Sciatic nerve (tissue), 2 donors: ENCODE measurements at places on chromosomes 2 and 18. TPM values are rescaled to one million over a fixed set of nuclear protein-coding genes. Genes with fewer than 3 reads are reported as not detected.
A peak's percentile ranks its signal among the peaks of the same experiment; 100 is the strongest.

DNA sequence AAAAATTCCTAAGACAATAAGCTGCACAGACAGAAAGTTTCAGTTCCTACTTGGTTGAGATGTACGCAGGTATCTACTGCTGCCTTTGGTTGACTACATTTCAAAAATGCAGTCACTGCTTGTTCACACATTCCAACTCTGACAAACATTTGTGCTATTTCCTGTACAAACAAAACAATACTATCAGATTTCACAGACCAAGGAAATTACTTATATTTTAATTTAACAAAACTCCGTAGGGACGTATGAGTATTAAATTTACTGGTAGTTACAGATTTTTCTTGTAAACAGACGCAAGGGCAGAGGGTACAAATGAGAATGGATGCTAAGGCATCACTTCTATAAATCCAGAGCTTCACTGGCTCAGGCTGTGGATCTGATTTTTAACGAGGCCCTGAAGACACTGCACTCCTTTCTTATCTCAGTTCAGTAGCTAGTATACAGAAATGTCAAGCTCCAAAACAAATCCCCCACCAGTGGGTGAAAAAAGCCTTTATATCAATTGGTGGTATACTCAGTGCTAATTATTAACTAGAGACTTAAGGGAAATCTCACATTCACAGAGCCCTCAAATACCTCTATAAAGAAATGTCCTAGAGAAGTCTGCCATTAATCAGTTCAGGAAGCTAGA, 31.7 kb upstream of the TTC32 start:
- no peak for DNase-seq

DNA sequence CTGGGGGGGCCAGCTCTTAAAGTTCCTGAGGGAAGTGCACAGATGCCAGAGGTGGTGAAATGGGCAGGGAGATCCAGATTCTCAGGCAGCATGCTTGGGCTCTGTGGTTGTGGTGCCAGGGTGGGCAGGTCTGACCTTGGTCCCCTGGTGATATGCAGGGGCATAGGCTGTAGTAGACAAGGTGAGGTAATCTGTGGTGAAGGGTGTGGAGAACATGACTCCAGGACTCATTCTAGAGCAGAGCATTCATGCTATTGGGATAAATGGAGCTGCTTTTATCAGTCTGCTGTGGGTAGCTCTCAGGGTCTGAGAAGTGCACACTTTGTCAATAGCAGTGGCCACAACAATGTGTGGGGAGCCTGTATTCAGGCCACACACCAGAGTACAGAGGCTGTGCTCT, 16.9 kb downstream of the ACVR1C start:
- no peak for DNase-seq

- DNase-seq: no peak
Observed at GRCh38 chr2:62215306-62216064, 19.6 kb downstream of the B3GNT2 start.

- DNase-seq: no peak
Observed at GRCh38 chr2:64516651-64517510, 7.2 kb upstream of the AFTPH start.

- peak; percentile 63 for DNase-seq
Observed at GRCh38 chr2:240250150-240250984, 109.9 kb upstream of the OTOS start.

DSC2 gene
- 7.4 TPM for total RNA-seq

DNA sequence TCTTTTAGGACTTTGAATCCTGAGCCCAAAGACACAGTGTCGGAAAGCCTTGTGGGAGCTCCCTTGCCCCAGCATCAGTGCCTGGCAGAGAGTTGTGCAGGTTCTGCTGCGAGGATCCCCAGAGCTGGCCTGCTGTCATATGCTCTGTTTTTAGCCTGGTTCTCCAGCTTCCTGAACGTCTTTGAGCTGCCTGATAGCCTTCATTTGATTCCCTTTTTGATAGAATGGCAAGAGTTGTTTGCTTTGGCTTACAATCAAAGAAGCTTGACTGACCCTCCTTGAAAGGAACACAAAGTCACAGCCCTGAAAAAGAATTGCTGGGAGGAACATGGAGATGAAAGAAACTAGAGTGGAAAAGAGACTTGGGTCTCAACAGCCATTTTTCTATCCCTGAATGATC, 95.4 kb downstream of the C1QL2 start:
- no peak for DNase-seq

GRCh38 chr2:41924709-41925408, 123.0 kb upstream of the PKDCC start:
- DNase-seq: no peak

- no peak for DNase-seq
Observed at GRCh38 chr2:220601674-220602073, 970.4 kb downstream of the EPHA4 start.

DNA sequence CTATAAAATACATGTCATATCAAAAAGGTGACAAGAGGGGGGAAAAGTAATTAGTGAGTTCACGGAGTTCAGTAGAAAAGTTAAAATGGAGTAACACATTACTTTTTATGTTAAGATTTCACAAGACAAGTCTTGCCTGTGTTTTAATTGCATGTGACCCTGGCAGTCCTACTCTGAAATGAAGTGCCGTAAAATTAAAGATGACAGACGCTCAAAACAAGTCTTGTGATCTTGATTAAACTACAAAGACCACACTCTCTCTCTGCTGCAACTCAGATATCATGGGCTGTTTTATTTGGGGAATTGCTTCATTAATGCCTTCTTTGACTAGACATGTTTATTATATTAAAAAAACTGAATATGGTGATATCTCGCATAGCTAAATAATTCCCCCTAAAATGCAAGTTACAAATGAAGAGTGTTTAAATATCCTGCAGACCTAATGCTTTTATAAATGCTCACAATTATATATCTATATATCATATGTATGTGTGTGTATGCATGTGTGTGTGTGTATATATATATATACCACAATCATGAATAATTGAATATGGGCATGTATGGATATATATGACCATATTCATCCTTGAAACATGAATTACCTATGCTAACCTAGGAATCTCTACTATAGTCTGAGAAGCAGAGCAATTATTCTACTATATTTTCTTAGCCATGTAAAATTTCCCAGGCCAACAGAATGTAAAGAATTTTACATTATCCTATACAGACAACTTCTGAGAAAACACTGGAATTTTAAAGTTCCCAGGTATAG, 647.5 kb downstream of the ARHGAP15 start:
- no peak for DNase-seq

DNA sequence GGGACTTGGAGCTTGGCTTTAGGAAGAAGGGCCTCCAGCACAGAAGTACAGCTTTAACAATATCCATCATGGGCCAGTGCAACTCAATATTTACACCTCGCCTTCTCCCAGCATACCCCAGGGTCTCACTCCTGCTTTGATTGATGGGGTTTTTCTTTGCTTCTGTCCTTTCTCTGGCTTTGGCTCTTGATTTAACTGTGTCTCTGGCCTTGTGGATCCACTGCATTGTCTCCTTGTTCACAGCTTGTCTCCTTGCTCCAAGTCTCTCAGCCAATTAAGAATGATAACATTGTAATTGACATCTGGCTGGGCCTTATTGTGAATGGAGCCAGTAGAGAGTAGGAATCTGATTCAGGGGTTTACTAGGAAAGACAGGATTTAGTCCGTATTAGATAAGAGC, 1019.5 kb downstream of the TMEM182 start:
- DNase-seq: no peak

MAB21L4 gene
- total RNA-seq: not detected

- no peak for DNase-seq
Observed at GRCh38 chr2:227312579-227312978, 12.5 kb upstream of the MFF start.

IL1B gene
- total RNA-seq: 23.6 TPM

IL36A gene
- not detected for total RNA-seq

UGT1A4 gene
- not detected for total RNA-seq

RASGRP3 gene
- 16.0 TPM for total RNA-seq

- DNase-seq: no peak
Observed at GRCh38 chr2:6968319-6969100, 51.3 kb downstream of the RNF144A start.

VAMP8 gene
- total RNA-seq: 31.1 TPM

- DNase-seq: peak; percentile 32
Observed at GRCh38 chr2:239822146-239822831, 202.9 kb downstream of the NDUFA10 start.

IL1F10 gene
- total RNA-seq: not detected

DNA sequence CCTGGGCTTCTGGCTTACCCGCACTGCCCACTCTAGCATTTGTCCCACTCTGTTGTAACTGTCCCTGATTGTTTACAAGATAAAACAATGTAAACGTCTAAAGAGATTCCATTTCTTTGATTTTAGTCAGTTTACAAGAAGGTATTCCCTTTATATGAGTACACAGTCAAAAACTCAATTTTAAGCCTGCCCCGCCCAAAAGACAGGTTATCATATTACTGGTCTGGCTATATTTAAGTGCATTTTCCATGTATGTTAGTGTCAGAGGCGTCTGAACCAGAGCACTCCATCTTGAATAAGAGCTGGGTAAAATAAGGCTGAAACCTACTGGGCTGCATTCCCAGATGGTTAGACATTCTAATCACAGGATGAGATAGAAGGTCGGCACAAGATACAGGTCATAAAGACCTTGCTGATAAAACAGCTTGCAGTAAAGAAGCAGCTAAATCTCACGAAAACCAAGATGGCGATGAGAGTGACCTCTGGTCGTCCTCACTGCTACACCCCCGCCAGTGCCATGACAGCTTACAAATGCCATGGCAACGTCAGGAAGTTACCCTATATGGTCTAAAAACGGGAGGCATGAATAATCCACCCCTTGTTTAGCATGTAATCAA, 15.0 kb downstream of the GPR45 start:
- no peak for DNase-seq

SEH1L gene
- total RNA-seq: 44.0 TPM

- DNase-seq: peak; percentile 51
Observed at GRCh38 chr2:232352511-232353091, 25.9 kb upstream of the ALPP start.

HJURP gene
- total RNA-seq: 0.71 TPM

- no peak for DNase-seq
Observed at GRCh38 chr2:237431837-237432236, 17.9 kb upstream of the COL6A3 start.

PROM2 gene
- 3.0 TPM for total RNA-seq

NAT8 gene
- not detected for total RNA-seq

- no peak for DNase-seq
Observed at GRCh38 chr2:99933894-99934650, 208.3 kb downstream of the AFF3 start.

DNA sequence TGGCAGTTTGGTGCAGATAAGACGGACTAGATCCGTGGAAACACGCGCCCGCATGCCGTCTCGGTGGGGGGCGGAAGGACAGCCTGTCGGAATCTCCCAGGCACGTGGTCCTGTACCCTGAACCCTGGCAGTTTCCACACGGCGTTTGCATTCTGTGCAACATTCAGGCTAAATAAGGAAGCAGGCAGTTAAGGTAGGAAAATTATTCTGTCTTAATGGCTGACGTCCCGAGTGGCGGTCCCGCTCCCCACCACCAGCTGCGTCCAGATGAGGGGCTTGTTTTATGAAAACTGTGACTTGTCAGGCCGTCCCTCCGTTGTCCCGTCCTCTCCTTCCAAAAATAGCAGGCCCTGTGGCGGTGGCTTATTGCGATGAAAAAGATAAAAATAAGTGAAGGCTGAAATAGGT, 120.2 kb downstream of the NFATC1 start:
- DNase-seq: peak; percentile 34

GRCh38 chr2:207469943-207470729, 59.6 kb upstream of the CREB1 start:
- DNase-seq: no peak

DNA sequence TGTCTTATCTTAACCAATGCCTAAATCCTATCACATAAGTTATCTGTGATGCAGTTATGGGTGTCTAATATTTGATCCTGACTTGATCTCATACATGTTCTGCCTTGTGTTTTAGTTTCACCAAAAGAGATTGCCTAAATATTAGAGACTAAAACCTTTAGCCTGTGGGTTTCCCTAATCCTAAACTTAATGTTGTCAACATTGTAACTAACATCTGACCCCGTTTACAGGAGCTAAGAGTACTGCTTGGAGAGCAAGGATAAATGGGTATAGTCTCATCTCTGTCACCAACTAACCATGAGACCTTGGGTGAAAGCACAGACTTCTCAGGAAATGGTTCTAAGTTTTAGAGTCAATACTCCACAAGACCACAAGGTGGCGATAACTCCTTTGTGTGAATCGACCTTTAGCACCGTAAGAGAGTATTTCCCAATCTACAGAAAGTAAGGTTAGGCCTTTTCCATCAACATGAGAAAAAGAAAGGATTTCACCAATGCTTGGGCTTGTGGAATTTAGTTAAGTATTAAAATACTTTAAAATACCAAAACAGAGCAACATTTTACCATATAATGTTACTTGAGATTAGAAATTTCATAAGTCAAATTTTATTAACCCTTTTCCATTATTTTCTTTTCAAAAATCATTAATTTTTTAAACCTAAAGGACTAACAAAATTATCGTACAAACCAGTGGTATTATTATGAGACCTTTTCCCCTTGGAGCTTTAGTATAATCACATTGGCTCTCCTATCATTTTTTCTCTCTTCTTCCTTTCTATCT, 60.5 kb downstream of the G6PC2 start:
- DNase-seq: no peak

PID1 gene
- total RNA-seq: 24.3 TPM

DNA sequence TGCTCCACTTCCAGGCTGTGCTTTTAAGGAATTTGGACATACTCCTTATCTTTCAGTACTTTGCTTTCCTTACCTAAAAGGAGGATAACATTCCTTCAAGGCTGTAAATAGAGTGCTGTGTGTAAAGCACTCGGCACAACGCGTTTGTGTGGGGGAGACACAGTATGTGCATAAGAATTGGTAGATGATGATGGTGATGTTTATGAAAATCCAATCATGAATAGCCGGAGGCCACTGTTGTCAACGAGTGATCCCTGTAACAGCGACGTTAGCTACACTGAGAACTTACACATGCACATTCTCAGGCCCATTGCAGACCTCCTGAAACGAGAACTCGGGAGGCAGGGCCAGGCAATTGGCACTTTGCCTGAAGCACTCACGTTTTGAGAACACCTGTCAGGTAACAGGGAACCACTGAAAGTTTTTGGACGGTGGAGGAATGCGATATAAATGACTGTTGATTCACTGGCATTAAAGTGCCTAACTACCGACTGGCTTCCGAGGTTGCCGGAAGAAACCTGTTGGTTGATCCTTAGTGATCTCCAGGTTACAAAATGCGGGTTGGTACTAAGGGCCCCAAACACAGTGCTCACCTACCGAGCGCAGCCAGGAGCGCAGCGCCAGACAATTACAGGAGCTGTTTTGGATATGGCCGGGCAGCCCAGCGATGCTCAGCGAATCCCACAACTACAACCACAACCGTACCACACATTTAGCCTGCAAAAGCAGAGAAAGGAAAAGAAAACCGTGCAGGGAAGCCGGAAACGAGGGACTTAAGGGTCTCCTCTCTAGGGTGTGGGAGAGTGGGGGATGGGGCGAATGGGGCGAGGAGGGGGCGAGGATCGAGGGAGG, 1.0 kb upstream of the MAP4K4 start:
- DNase-seq: peak; percentile 64
